ENCODE measurements at places on chromosomes 12 and 14. TPM values are rescaled to one million over a fixed set of nuclear protein-coding genes. Genes with fewer than 3 reads are reported as not detected.

- DNase-seq: no peak
Measured at GRCh38 chr12:79512068-79512467, 178.7 kb downstream of the PAWR start.

- no peak for DNase-seq
Measured at GRCh38 chr14:34355584-34356263, 106.3 kb downstream of the SPTSSA start.

DNA sequence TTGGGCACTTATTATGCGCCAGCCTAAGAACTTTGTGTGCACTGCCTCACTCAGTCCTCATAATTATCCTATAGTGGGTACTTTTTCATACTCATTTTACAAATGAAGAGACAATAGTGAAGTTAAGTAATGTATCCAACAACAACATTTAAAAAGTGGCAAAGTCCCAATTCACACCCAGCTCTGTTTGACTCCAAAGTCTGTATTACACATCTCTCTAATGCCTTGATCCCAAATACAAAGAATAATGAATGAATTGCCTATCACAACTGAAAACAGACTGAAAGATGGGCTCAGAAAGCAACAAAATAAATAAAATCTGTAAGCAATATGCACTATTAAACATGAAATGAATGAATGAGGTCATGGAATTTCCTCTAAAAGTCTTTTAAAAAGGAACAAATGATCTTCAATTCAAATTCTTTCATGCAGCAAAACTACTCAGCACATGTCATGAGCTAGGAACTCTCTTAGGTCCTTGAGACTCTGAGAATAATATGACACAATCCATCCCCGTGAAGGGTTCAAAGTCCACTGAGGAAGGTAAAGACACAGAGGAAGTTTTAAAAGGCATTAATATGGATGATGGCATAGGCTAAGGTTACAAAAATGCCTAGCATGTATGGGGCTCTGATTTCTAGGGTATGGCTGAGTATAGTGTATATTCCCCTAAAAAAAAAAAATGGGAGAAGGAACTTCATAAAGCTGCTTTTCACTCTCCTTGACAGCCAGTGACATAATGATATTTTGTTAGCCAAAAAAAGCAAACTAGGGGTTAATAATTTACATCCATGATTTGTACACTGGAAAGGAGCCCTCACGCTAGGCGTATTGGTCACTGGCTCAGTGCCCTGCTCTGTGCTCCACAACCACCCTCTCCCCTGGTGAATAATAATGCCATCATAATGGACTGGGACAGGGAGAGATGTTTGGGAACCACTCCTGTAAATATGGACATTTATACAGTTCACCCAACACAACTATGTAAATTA lies 103.4 kb downstream of the SLC2A13 start:
- no peak for DNase-seq

GRCh38 chr14:53113989-53114388 lies 39.1 kb downstream of the DDHD1 start:
- DNase-seq: no peak

DNA sequence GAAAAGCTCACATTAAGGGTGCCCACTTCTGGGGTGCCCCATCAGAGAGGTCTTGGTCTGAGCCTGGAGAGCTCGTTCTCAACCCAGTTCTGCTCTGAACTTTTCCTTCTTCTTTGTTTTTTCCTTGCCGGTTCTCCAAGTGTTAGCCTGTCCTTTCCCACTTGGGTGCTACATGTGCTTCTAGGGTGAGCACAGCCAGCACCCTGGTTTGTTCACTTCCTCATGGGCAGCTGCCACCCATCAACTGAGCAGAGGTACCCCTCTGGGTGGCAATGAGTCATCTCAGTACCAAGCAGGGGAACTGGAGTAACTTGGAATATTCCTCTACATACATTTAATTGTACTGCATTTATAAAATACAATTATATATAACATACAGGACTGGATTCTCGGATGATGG lies 3.9 kb upstream of the SYNE3 start:
- DNase-seq: no peak

- no peak for DNase-seq
Measured at GRCh38 chr12:16685107-16685506, 79.1 kb upstream of the LMO3 start.

AICDA gene
- total RNA-seq: not detected

- no peak for DNase-seq
Measured at GRCh38 chr12:108805136-108805535, 52.2 kb downstream of the SSH1 start.

- no peak for DNase-seq
Measured at GRCh38 chr14:90487031-90487430, 90.2 kb downstream of the CALM1 start.

DNA sequence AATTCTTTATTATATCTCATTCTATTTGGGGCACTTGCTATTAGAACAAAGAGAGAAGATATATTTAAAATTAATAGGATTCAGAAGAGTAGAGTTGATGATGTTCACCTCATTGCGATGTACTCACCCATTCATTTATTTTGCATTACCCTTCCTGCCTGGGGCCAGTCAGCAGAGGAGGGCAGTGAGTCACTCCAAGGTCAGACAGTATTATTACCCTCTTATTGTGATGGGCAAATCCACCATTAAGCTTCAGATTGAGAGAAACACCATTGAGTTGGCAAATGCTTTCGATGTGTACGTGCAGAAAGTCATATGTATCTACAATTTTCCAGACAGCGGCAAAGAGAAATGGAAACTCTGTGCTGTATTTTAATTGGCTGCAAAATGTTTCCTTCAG lies 134.2 kb downstream of the BICD1 start:
- no peak for DNase-seq

TGM1 gene
- total RNA-seq: 1.1 TPM

GRCh38 chr12:43148691-43149090 lies 403.3 kb downstream of the ADAMTS20 start:
- no peak for DNase-seq

GRCh38 chr14:61563162-61563511 lies 132.2 kb upstream of the HIF1A start:
- no peak for DNase-seq
